ENCODE measurements at places on chromosomes 11 and 22. TPM values are rescaled to one million over a fixed set of nuclear protein-coding genes. Genes with fewer than 3 reads are reported as not detected.
A peak's percentile ranks its signal among the peaks of the same experiment; 100 is the strongest.

DNA sequence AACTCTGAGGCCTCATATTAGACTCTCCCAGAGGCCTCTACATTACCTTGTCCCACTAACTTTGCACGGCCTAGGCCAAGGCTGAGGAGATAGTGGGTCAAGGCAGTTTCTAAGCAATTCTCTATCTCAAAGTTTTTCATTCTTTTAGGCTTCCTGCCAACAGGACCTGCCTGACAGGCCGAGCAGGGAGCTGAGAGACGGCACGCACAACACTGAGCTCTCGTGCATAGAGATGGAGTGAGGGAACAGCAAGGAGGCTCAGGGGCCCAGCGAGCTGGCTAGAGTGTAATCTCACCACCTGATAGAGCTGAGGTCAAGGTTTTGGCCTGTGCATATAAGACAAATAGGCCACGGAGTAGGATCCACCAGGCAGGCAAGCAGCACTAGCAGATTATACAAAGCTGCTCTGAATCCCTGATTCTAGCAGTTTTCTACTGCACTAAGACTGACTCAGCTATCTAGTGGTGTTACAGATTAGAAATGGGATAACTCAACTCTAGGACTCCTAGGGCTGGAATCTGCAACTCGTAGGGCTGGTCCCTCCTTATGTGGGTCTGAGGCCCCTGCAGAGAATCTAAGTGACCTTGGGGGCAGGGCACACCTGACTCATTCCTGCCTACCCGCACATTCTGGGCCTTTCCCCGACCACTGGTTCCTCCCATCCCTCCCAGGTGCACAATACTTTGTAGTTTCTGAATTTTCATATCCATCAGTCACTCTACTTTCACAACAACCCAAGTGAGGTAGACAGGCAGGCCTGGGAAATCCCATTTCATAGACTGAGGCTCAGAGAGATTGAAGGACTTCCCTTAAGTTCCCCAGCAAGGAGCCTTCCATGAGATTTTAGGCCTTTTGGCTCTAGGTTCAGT, 1.7 kb downstream of the CYB5R2 start:
- no peak for DNase-seq

DNA sequence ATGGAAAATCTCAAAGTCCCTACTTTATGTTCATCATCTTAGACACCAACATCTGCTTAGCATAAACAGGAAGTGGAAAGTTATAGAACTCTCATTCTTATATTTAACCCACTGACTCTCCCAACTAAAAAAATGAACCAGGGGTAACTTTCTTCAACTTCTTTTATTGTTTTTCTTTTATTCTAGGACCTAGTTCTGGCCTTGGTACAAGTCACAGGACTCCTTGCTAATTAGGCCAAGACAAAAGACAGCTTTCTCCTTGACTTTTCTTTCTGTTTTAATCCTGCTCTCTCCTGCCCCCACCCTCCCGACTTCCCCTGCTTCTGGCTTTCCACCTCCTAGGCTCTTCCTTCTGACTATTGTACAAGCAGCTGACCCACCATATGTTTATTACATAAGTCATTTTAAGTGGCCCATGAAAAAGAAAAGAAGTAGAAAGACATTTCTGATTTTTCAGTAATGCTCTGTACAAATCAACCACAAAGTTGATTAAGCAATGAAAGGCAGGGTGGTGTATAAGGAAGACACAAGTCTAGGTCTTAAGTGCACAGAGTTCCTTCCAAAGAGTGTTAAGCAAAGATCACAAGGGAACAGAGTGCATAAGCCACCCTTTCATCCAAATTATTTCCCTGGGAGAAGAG, 18.3 kb downstream of the JAML start:
- no peak for DNase-seq

DNA sequence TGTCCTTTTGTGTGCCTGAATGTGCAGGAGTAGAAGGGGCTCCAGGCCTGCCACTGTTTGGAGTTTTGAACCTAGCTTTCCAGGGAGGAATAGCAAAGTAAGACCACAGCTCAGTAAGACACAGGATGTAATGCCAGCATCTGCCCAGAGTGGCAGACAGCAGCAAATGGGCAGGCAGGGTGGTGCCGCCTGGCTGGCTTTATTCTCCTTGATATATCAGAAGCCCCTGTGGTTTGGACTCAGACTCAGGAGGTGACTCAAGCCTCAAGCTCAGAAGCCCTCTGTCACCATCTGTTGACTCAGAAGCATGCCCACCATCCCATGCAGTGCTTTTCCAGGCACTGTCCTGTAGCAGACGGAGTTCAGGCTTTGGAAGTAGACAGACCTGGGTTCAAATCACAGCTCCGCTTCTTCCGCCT, 72.7 kb upstream of the TTC12 start:
- DNase-seq = no peak

GRCh38 chr11:88861618-88862017, 204.2 kb downstream of the GRM5 start:
- no peak for DNase-seq

GRCh38 chr11:34180040-34180813, 74.8 kb downstream of the NAT10 start:
- DNase-seq = no peak

DNA sequence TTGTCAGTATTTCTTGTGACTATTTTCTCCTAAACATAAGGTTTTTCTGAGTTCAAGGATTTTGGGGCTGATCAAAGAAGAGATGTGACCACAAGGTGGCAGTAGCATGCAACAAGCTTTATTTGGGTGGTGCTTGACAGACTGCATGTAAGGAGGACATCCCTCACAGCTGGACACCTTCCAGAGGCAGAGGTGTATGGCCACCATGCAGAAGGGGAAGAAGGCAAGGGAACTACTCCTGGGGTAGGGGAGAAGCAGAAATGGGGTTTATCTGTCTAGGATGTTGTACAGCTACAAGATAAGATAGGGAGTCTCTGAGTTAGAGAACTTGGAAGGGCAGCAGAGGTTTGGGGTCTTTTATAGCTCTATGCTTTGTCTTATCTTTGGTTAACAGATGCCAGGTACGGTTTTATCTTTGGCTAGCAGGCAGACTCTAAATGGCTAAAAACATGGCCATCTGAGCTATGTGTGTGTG, 5.1 kb upstream of the BIRC2 start:
- peak; percentile 78 for DNase-seq

The FAT3 gene
- total RNA-seq = 17.6 TPM

- no peak for DNase-seq
These were observed 49.5 kb downstream of the PACS1 start for GRCh38 chr11:66119348-66120133.

- no peak for DNase-seq
These were observed 1.9 kb upstream of the NDUFC2 start for GRCh38 chr11:78081583-78081982.

DNA sequence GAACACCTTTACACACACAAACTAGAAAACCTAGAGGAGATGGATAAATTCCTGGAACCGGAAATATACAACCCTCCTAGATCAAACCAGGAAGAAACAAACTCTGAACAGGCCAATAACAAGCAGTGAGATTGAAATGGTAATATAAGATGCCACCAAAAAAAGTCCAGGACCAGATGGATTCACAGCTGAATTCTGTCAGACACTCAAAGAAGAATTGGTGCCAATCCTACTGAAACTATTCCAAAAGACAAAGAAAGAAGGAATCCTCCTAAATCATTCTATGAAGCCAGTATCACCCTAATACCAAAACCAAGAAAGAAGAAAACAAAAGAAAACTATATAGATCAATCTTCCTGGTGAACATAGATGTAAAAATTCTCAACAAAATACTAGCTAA, 33.9 kb downstream of the PIWIL3 start:
- no peak for DNase-seq

DNA sequence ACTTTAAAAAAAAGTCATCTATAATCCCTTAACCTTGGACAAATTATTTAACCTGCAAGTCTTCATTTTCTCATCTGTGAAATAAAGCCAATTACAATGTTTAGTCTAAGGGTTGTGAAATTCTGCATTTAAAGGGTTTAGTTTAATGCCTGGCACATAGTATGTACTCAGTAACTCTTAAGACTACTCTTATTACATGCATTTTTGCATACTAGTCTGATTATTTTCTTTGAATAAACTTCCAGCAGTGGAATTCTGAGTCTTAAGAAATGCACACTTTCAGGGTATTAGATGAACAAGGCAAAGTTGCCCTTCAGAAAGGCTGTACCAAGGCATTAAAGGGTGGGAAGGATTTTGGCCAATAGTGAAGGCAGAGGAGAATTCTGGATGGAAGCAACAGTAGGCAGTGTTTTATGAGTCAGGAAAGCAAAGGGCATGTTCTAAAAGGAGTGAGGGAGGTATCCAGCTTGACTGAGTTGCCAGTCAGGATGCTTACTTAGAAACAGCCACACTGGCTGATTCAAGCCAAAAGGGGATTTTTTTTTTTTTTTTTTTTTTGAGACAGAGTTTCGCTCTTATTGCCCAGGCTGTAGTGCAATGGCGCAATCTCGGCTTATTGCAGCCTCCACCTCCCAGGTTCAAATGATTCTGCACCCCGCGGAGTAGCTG, 50.5 kb downstream of the SWAP70 start:
- no peak for DNase-seq

GRCh38 chr11:100923555-100923954, 206.1 kb downstream of the PGR start:
- DNase-seq = no peak

The KRTAP5-10 gene
- 0.23 TPM for total RNA-seq

DNA sequence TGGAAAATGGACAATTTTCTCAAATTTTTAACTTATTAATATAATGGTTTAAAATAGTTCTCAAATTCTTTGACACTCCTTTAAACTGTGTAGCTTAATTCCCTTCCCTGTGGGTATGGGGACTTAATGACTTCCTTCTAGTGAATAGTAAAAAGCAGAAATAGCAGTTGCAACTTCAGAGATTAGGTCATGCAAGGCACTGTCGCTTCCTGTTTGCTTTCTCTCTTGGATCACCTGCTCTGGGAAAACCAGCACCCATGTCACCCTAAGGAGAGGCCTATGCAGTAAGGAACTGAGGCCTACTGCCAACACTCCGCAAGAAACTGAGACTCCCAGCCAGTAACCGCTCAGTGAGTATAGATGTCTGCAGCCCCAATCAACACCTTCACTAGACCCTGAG, 5.5 kb upstream of the PANX3 start:
- DNase-seq = no peak

The ARHGAP42 gene
- 19.1 TPM for total RNA-seq

The TSGA10IP gene
- total RNA-seq = not detected

DNA sequence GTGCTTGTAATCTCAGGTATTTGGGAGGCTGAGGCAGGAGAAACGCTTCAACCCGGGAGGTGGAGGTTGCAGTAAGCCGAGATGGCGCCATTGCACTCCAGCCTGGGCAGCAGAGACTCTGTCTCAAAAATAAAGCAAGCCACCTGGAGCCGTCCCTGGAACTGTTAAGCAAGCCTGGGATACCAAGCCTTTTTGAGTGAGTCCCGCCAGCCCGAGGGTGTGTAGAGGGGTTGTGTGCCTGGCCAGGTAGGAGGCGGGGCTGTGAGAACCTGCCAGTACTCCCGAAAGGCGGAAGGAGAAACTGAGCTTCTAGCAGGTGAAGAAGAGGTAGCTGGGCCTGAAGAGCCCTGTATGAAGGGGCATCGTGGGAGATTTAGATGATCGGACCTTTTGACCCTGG, 52.4 kb downstream of the TRIOBP start:
- DNase-seq = no peak

DNA sequence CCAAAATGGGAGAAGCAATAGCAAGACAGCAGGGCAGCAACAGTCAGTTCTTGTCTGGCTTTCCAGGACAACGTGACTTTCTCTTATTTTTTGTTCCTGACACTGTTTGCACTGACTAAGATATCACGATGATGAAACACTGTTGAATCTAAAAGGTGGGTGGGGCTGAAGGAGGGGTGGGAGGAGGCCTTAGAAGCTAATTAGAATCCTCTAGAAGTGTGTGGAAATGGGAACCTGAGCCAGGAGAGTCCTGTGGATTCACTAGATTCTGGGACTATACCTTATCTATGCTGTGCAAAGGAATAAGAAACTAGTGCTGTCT, 300.3 kb downstream of the ST3GAL4 start:
- no peak for DNase-seq

The ASPHD2 gene
- 14.5 TPM for total RNA-seq

DNA sequence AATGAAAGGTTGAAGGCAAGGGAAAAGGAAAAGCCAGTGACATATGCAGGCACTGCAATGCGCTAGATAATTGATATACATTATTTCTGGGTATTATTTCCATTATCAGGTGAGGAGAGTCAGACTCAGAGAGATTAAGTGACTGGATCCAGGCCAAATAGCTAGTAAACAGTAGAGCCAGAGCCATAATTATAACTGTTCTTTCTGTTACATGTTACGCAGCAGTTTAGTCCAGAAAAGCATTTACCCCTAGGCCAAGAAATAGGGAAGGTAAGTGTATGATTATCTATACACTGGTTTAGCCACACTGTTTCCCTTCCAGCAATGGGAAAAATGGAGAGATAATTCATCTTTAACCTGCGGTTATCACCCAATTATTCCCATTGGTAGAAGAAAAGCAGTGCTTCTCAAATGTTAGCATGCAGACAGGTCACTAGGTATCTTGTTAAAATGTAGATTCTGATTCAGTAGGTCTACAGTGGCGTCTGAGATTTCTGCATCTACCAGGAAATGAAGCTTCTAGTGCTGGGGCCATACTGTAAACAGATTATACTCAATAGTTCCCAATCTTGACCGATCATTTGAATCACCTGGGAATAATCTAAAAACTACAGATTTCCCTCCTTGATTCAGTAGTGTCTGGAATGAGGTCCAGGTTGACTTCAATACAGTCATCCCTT, 69.4 kb downstream of the RBFOX2 start:
- no peak for DNase-seq

The CHRM1 gene
- total RNA-seq = not detected
